ENCODE measurements at places on chromosomes 3 and 15.
A peak's percentile ranks its signal among the peaks of the same experiment; 100 is the strongest.

DNA sequence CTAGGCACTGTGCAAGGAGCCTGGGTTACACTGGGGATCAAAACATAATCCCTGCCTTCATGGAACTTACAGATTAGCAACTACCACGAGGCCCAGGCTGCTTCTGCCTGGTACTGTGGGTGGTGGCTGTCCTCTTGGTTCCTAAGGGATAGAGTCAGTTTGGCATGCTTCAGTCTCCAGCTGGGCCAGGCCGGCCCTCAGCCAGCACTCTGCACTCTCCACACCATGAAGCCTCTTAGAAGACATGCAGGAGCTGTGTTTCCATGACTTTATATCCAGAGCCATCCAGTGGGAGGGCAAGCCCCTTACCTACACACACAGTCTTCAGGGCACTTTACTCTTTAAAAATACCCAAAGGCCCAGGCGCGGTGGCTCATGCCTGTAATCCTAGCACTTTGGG, 54.4 kb downstream of the ATP1B3 start:
- H3K4me3 ChIP-seq: no peak overlapping the region
- H3K27me3 ChIP-seq: no peaks in the 10 kb centered on the region

GRCh38 chr3:180747805-180748361, 68.6 kb upstream of the CCDC39 start:
- no peak overlapping the region for H3K27ac ChIP-seq
- H3K4me1 ChIP-seq: no peaks in the 10 kb centered on the region

GRCh38 chr3:178777718-178778411, 241.6 kb downstream of the KCNMB2 start:
- H3K27me3 ChIP-seq: no peaks in the 10 kb centered on the region
- H3K4me3 ChIP-seq: no peak overlapping the region
- no peak overlapping the region for H3K27ac ChIP-seq
- DNase-seq: no peak
- H3K4me1 ChIP-seq: peaks cover 10% of the 10 kb centered on the region
- H3K36me3 ChIP-seq: no peaks in the 10 kb centered on the region

GRCh38 chr3:128679338-128679737, 28.7 kb upstream of the RPN1 start:
- H3K4me1 ChIP-seq: peaks cover 40% of the 10 kb centered on the region
- no peak for DNase-seq
- peak overlapping the region; percentile 96 for H3K4me3 ChIP-seq
- H3K27ac ChIP-seq: peak overlapping the region; percentile 68

- peaks cover 48% of the 10 kb centered on the region for H3K4me1 ChIP-seq
- H3K27me3 ChIP-seq: no peaks in the 10 kb centered on the region
- DNase-seq: peak; percentile 83
- H3K27ac ChIP-seq: peak within 1 kb of the TSS; percentile 95
- peaks cover 6% of the 10 kb centered on the region for H3K36me3 ChIP-seq
Observed at GRCh38 chr3:51538459-51539290, at the start of gene RAD54L2. Gene RAD54L2, plus strand, starts transcription at chr3:51538719. Its CDS starts 51,702 bp downstream, at chr3:51590421.

GRCh38 chr15:80242802-80243201, 9.2 kb downstream of the CTXND1 start:
- H3K27me3 ChIP-seq: peaks cover 70% of the 10 kb centered on the region
- DNase-seq: no peak
- no peak overlapping the region for H3K27ac ChIP-seq
